ENCODE measurements at places on chromosomes 3 and 15. TPM values are rescaled to one million over a fixed set of nuclear protein-coding genes. Genes with fewer than 3 reads are reported as not detected.
A peak's percentile ranks its signal among the peaks of the same experiment; 100 is the strongest.

- no peak for DNase-seq
Measured at GRCh38 chr3:17808994-17809393, 66.6 kb upstream of the TBC1D5 start.

P2RY1 gene
- 16.9 TPM for total RNA-seq

- no peak for DNase-seq
Measured at GRCh38 chr3:44529927-44530326, 25.1 kb upstream of the ZKSCAN7 start.

DNA sequence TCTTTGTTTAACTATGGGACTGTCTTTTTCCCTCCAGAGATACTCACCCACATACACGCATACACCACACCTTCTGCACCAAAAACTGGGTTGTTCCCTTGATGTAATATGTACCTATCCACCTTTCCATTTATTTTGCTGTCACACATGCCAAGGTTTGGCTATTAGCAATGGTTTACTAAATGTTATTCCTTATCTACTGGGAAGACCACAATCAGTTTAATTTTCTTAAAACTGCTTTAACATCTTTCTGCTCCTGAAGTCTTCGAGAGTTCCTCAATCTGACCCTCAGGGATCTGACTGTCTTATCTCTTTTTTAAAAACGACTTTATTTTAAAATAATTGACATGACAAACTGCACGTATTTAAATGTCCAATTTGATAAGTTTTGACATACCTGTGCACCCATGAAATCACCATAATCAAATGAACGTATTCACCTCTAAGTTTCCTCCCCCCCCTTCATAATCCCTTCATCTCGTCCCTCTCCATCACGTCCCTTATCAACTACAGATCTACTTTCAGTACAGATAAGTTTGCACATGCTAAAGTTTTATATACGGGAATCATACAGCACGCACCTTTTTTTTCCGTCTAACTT is 805 bp upstream of the TRPM7 start:
- DNase-seq, result no peak

DNA sequence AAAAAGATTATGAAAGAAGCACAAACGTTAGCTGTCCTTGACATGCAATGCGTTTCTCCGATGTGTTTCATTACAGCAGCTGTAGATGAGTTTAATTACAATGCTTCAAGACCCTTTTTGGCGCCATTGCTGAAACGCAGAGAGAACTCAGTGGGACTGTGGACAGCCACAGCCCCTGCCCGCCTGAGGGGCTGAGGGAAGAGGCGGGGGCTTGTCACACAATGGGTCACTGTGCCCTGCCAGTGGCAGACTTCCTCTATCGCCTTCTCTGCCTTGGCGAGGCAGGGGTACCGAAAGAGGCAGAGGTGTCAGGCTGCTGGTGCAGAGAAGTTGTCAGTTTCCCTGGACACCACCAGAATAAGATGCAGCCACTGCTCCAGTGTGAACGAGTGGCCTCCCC is 252.0 kb downstream of the NR2F2 start:
- DNase-seq, result no peak

DNA sequence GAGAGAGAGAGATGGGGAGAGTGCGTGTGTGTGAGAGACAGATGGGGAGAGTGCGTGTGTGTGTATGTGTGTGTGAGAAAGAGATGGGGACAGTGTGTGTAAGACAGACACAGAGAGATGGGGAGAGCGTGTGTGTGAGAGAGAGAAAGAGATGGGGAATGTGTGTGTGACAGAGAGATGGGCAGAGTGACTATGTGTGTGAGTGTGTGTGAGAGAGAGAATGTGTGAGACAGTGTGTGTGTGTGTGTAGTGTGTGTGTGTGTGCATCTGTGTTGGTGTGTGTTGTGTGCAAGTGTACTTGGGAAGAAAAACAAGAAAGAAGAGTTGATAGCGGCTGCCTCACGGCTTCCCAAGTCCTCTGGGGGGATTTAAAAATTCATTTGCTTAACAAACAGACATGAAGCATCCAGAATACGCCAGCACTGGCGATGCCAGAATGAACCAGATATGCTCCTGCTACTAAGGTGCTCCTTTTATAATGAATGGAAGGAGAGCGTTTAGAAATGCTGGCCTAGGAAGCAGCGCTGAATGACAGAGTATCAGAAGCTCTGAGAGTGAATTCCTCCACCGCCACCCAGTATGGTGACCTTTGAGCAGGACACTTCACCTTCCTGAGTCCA is 186.1 kb upstream of the TSC22D2 start:
- no peak for DNase-seq

GRCh38 chr3:124483915-124484470 is 246.3 kb upstream of the UMPS start:
- DNase-seq, result no peak

DNA sequence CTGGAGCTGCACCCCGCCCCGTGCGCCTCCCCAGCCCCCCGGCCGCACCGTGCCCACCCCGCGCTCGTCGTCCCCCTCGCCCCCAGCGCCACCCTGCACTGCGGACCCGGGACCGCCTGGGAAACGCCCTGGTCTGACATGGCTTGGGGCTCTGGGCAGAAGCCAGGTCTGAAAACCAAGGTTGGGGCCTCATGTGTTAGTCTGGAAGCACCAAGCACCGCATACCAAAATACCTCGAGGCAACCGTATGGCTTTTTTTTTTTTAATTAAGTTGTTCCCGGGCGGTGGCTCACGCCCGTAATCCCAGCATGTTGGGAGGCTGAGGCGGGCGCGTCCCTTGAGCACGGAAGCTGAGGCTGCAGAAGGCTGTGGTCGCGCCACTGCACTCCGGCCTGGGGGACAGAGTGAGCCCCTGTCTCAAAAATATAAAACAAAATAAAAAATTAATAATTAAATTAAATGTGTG is 91.5 kb upstream of the CHD2 start:
- DNase-seq, result no peak

CEP63 gene
- total RNA-seq, result 28.9 TPM

DPH6 gene
- total RNA-seq, result 30.0 TPM

GRCh38 chr15:42373274-42373673 is 14.0 kb downstream of the CAPN3 start:
- DNase-seq, result peak; percentile 29

KCNMB2 gene
- 6.2 TPM for total RNA-seq

DNA sequence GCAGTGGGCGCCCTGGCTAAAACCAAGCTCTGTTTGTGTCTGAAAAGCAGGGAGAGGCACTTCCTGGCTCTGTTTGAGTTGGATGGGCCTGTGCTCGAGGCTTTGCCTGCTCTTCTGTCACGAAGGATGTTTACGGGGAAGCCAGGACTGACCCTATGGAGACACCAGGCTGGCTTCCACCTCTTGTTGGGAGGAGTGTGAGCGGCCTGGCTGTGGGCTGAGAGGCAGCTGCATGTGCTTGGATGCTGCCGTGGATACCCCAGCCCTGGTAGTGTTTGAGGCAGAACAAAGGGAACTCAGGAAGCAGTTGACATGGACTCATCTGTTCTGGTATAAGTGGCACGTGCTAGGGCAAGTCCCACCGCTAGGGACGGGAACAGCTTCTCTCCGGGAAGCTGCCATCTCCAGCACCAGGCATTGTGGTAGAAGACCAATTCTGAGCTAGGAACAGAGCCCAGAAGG is 17.6 kb upstream of the SLC41A3 start:
- DNase-seq, result peak; percentile 22

IFT57 gene
- 58.4 TPM for total RNA-seq

TICRR gene
- 3.2 TPM for total RNA-seq

UQCC5 gene
- total RNA-seq, result 1.4 TPM

DNA sequence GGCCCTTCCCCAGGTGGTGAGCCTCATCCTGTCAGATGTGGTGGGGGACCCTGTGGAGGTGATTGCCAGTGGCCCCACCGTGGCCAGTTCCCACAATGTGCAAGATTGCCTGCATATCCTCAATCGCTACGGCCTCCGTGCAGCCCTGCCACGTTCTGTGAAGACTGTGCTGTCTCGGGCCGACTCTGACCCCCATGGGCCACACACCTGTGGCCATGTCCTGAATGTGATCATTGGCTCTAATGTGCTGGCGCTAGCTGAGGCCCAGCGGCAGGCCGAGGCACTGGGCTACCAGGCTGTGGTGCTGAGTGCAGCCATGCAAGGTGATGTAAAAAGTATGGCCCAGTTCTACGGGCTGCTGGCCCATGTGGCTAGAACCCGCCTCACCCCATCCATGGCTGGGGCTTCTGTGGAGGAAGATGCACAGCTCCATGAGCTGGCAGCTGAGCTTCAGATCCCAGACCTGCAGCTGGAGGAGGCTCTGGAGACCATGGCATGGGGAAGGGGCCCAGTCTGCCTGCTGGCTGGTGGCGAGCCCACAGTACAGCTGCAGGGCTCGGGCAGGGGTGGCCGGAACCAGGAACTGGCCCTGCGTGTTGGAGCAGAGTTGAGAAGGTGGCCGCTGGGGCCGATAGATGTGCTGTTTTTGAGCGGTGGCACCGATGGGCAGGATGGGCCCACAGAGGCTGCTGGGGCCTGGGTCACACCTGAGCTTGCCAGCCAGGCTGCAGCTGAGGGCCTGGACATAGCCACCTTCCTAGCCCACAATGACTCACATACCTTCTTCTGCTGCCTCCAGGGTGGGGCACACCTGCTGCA is 4.8 kb downstream of the GLYCTK start:
- no peak for DNase-seq

GRCh38 chr3:25453619-25454004 is 25.5 kb downstream of the RARB start:
- DNase-seq, result no peak

DNA sequence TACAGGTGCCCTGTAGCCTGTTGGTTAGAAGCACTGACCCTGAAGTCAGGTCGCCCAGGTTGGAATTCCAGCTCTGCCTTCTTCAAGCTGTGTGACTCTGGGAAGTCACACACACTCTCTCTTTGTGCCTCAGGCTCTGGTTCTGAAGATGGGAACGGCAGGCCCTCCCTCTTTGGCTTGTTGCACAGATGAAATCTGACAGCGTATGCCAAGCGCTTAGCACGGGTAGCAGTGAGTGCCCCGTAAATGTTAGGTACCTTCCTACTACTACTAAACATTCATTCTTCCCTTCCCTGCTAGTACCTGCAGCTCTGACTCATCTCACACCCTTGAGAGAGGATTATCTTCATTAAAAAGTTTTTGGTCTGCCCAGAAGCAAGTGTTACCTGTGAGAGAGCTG is 139.0 kb downstream of the PGPEP1L start:
- DNase-seq, result no peak

DNA sequence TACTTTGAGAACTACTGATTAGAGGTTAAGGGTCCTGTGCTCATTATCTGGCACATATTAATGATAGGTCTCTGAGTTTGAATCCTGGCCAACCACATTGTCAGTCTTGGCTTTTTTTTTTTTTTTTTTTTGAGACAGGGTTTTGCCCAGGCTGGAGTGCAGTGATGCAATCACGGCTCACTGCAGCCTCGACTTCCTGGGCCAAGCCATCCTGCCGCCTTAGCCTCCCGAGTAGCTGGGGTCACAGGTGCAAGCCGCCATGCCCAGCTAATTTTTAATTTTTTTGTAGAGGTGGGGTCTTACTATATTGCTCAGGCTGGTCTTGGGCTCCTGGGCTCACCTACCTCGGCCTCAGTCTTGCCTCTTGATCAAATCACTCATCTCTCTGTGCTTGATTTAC is 547 bp upstream of the PCCB start:
- no peak for DNase-seq

DNA sequence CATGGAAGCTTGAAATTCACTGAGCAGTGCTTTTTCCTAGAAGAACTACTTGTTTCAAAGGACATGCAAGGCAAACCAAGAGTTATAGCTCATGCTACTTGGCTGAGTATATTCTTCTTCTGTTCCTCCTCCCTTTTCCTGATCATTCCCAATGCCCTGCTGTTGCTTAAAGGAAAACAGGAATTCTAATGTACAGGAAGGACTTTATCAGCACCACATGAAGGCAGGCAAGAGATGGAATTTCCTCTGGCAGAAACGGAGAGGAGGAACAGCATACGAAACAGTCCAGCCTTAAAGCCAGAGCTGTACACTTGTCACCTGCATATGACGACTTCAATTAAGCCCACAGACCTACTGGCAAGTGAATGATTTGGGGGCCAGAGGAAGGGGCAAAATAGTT is 15.7 kb downstream of the MEIS2 start:
- DNase-seq, result no peak

- no peak for DNase-seq
Measured at GRCh38 chr3:171854649-171855305, 11.6 kb downstream of the TMEM212 start.

GRCh38 chr15:80875568-80876347 is 96.6 kb downstream of the CEMIP start:
- DNase-seq, result peak; percentile 75

TRPC1 gene
- total RNA-seq, result 28.9 TPM

GRCh38 chr3:39910826-39911464 is 101.5 kb downstream of the MYRIP start:
- no peak for DNase-seq

ZNF620 gene
- 3.0 TPM for total RNA-seq

GRCh38 chr3:2851835-2852234 is 258.3 kb downstream of the IL5RA start:
- DNase-seq, result peak; percentile 22

DNA sequence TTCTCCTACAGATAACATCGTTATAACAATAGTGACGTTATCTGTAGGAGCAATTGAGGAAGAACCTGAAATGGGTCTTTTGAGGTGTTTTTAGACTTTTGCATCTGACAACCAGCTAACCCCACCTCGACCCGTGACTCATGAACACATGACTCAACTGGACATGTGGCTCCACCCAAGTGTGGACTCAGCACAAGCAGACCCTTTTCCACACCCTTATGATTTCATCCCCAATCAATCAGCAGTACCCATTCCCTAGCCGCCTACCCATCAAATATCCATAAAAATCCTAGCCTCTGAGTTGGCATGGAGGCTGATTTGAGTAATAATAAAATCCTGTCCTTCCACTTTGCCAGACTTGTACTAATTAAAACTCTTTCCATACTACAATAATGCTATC is 255.4 kb downstream of the ARPP21 start:
- DNase-seq, result no peak

- no peak for DNase-seq
Measured at GRCh38 chr15:29811691-29812383, 10.4 kb downstream of the TJP1 start.

GALNT15 gene
- total RNA-seq, result 5.5 TPM

GRCh38 chr3:119543147-119543546 is 16.3 kb downstream of the CD80 start:
- DNase-seq, result no peak

EDEM1 gene
- 10.3 TPM for total RNA-seq

DNA sequence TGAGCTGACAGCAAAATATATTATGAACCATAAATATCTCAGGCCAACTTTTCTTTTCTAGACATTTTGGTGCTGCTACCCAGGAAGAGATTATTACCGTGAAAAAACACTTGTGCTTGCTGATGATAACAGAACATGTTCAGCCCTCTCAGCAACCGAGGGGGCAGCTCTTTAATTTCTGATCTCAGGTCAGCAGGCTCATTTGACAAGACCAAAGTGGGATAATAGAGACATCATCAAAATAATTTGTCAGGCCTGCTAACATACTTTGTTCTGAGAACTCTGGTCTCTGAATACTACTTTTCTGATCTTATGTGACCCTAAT is 645.9 kb upstream of the KCNMB2 start:
- DNase-seq, result no peak
